ENCODE measurements at places on chromosomes 13 and 19.

DNA sequence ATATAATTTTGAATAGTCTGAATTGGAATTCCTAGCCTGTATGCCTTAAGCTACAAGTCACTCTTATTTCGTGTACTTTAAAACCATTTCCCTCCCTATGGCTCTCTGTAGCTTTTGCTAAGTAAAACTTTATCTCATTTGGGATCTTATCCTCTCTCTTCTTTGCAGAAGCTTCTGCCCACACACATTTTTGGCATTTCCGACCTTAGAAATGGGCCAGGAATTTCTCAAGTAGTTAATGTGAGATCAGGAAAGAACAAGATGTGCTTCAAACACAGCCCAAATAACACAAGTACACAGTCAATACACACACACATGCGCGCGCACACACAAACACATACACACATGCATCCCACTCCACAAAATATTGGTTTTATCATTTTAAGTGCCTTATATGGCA is 931.0 kb upstream of the MIR17HG start:
- DNase-seq, result no peak

GRCh38 chr19:10211691-10212090 is 16.9 kb upstream of the DNMT1 start:
- DNase-seq, result no peak

- DNase-seq, result peak; percentile 88
Measured at GRCh38 chr13:113820813-113821651, 42.8 kb downstream of the GAS6 start.

GRCh38 chr13:20065516-20065915 is 95.3 kb downstream of the GJA3 start:
- no peak for DNase-seq

DNA sequence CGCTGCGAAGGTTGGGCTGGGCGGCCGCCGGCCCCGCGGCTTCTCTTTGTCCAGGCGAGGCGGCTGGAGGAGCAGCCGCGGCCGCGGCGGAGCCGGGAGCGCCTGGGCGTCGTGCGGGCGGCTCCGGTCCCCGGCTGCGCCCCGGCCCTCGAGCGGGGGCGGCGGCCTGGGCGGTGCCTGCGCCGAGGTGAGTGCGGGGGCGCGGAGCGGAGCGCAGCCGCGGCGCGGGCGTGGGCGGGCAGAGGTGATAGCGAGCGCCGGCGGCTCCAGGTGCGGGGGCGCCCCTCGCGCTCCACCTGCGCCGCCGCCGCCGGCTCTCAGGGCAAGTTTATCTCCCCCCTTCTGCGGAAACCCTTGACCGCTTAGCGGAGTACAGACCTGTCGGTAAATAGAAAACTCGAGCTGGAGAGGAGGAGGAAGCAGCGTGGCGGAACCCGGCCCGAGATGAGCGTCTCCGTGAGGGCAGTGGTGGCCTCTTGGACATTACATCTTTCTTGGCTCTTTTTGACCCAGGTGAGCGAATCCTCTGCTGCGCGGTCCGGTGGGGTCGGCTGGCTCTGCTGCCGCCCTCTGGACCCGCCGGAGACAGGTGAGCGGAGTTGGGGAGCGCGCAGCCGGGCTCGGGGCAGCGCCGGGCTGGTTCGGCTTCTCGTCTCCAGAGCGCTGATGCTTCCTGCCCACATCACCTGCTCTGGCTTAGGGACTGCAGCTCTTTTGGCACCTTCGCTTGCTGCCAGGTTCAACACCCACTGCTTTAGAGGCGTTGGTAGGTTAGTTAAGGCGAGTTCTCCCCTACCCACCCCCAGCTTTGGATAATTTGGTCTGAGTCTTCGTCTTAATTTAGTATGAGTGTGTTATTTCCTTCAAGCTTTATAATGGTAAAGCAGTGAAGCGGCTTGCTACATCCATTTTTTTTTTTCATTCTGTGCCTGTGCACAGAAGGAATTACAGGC is at the start of gene MTUS2:
Gene MTUS2, plus strand, starts transcription at position 241 of the 953 bp plus-strand sequence.
- DNase-seq, result peak; percentile 49

DNA sequence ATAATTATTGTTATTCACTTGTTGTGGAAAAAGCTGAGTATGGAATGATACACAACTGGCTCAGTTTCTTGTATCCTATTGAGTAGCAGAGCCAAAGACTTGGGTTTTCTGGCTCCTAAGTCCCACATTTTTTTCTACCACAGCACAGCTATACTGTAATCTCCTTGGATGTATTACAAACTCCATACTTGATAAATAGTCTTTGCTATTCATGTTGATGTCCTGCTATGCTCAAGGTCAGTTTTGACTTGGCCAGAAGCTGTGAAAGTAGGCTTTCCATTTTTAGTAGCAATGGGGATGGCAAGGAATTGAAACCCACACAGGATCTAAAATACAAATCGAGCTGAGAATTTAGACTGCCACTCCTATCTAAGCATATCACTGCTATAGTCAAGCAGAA is 79.1 kb downstream of the B3GLCT start:
- no peak for DNase-seq

DNA sequence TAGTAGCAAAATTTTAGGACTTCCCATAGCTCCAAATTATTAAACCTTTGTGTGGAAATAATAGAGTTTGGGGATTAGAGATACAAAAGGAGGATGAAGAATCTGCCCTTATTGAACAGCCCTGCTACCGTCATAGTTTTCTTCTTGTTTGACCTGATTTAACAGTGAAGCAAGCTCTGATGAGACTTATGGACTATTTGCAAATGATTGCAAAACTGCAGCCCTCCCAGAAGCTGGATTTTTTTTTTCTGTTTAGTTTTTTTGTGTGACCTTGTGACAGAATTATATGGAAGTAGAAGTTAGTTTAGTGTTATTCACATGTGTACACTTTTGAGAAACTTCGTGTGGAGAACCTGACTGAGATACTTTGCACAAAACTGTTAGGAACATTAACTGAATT is 267.8 kb downstream of the KCNRG start:
- DNase-seq, result no peak

GRCh38 chr13:22154041-22154440 is 483.2 kb downstream of the FGF9 start:
- no peak for DNase-seq

GRCh38 chr13:108827646-108828045 is 198.2 kb downstream of the MYO16 start:
- peak; percentile 60 for DNase-seq

DNA sequence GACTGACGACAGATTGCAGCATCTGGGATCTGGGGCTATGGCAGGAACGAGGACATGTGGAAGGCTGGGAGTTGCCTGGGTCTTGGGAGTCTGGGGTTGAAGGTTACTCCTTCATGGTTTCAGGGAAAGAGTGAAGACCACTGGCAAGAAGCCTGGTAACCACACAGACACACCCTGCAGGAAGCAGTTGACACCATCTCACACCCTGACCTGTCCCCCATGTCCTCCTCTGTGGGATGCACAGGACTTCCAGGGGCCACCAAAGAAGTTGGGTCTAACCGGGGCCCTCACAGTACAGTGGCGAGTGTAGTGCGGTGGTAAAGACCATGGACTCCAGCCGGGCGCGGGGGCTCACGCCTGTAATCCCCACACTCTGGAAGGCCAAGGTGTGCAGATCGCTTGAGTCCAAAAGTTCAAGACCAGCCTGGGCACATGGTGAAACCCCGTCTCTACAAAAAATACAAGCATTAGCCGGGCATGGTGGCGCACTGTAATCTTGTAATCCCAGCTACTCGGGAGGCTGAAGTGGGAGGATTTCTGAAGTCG is 10.6 kb upstream of the FFAR2 start:
- no peak for DNase-seq

- DNase-seq, result peak; percentile 5
Measured at GRCh38 chr19:18167975-18168645, 5.5 kb upstream of the IFI30 start.

DNA sequence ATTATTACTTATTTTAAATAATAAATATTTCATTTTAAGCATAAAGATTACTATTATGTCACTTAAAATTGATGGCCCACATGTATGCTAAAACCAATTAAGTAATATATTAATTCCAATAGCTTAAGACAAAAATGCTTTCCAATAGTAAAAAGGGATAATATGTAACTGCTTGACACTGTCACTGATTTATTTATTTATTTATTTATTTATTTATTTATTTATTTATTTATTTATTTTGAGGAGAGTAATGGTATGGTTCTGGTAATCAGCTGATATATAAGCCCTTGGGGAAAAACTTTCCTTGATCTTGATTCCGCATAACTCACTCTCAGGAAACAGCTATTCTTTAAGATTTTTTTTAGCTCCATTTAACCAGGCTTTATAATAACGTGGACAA is 903.0 kb upstream of the ATXN8OS start:
- DNase-seq, result no peak

DNA sequence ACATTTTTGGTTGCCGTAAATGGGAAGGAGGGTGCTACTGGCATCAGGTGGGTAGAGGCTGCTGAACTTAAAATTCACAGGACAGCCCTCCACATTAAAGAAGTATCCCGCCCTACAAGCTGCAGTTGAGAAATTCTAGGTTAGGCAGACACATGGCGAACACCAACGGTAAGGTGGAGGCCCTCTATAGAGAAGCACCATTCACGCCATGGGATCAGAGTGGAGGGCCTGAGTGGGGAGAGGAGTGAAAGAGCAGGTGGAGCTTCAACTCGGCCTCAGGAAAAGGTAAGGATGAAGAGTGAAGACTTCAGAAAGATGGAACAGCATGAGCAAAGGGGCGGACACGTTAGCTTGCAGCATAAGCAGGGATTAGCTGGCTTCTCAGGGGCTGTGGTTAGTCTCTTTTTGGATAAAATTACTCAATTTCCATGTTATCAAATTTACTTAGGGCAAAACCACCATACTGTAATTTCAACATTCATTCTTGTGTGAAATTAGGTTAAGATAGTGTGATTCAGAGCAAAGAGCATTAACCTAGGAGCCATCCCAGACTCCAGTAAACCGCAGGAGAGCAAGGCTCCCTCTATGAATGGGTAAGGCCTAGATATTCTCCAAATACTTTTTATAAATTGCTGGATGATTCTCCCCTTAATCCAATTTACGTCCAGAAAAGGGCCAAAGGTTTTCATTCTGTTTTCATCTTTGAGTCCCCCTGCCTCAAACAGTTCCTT is 1.2 kb downstream of the EEF1AKMT1 start:
- DNase-seq, result no peak

GRCh38 chr13:27792393-27793218 is at the start of gene GSX1:
Gene GSX1, plus strand, starts transcription at chr13:27792483. Its CDS starts 208 bp downstream, at chr13:27792691.
- peak; percentile 10 for DNase-seq

- no peak for DNase-seq
Measured at GRCh38 chr19:6779206-6779605, 6.7 kb downstream of the VAV1 start.

- no peak for DNase-seq
Measured at GRCh38 chr19:21585281-21585890, 80.0 kb downstream of the ZNF429 start.

DNA sequence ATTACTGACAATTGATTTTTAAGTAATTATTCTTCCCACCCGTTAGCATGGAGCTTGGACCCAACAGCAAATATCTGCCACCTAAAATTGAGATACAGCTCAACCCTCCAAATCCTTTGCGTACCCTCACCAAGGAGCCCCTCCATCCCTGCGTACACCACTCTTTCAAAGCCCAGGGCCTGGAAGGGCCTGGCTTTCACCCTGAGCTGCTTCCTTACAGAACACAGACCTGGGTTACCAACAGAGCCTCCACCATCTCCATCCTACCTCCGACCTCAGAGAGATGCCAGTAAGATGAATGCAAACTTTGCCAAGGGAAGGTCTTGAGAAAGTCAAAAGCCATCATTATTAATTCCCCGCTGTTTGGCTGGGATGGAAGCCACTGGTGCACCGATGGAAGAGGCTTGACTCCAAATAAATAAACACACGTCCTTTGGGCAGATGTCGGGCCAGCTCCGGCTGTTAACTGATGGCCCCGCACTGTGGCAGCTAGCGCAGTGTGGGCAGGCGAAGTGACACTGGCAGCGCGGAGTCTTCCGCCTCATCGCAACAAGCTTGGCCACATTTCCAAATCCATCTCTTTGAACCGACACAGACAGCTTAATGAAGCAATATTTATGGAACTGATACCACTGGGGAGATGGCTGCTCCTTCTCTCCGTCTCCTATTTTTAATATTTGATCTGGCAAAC is 150.2 kb upstream of the VSTM2B start:
- no peak for DNase-seq

GRCh38 chr13:98549728-98550317 is 27.1 kb downstream of the STK24 start:
- DNase-seq, result no peak

- DNase-seq, result no peak
Measured at GRCh38 chr19:2282062-2282861, at the start of gene PEAK3. Gene PEAK3, minus strand, starts transcription at chr19:2282175. Its CDS starts 1,244 bp downstream, at chr19:2280931.

- no peak for DNase-seq
Measured at GRCh38 chr13:45545686-45546409, 69.7 kb downstream of the ERICH6B start.

DNA sequence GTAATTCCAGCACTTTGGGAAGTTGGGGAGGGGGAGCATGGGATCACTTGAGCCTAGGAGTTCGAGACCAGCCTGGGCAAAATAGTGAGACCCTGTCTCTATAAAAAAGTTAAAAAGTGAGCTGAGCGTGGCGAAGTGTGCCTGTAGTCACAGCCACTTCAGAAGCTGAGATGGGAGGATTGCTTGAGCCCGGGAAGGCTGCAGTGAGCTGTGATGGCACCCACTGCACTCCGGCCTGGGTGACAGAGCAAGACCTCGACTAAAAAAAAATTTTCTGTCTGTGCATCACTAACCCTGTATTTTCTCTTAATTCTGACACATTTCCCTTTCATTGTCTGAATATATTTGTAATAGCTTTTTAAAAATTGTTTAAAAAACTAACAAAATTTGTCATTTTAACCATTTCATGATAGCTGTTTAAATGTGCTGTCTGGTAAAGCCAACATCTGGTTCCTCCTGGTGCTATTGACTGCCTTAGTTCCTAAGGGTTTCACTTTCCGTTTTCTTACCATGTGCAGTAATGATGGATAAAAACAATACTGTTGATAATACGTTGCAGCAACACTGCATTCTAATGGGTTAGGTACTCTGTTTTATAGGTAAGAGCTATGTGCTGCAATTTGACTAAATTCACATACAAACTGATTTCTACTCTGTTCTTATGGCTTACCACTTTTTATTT is 29.7 kb downstream of the LATS2 start:
- DNase-seq, result no peak

DNA sequence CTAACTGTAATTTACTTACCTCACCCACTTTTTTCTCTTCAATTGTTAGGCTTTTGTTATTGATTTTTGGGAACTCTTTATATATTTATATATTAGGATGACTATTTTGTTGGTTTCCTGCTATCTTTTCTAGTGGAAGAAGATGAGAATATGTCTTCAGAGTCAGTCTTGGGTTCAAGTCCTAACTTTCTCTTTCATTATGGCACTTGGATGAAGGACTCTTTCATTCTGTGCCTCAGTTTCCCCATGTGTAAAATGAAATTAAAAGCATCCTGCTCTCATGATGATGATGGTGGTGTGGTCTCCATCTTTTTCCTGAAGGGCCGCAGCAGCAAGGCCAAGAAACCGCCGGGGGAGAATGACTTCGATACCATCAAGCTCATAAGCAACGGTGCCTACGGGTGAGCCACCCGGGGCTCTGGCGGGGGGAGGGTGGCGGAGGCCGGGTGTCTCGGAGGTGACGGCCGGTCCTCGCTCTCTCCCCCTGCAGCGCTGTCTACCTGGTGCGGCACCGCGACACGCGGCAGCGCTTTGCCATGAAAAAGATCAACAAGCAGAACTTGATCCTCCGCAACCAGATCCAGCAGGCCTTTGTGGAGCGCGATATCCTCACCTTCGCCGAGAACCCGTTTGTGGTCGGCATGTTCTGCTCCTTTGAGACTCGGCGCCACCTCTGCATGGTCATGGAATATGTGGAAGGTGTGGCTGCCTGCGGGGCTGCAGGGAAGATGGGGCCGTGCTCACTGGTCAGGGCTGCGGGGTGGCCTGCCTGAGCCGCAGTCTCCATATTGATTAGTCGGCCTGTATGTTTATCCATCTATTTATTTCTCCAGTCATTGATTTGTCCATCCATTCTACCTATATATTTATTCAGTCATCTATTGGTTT is 20.0 kb downstream of the MAST1 start:
- DNase-seq, result no peak

- DNase-seq, result peak; percentile 37
Measured at GRCh38 chr13:67518785-67519184, 288.6 kb upstream of the PCDH9 start.

All from NCI-H345 (cell line).